ENCODE measurements at places on chromosomes 16 and 17.

DNA sequence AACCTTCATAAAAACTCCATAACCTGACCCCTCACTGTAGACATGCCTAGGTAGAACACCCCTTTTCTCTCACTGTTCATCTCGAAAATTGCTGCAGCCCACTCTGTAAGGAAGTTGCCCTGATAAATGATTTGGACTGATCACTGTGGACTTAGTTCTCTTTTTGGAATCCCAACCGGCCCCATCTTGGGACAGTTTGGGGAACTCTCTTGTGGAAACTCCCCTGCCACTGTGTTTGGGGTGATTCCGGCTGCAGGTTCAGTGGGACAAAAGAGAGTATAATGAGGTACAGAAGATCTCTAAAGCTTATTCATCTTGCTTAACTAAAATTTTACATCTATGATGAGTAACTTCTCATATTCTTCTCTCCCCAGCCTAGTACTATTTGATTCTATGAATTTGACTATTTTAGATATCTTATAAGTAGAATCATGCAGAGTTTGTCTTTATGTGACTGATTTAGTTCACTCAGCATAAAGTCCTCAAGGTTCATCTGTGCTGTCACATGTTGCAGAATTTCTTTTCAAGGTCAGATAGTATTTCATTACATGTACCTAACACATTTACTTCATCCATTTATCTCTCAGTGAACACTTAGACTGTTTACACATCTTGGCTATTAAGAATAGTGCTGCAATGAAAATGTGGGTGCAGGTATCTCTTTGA is 84.9 kb downstream of the ABCA8 start:
- no peak for DNase-seq

DNA sequence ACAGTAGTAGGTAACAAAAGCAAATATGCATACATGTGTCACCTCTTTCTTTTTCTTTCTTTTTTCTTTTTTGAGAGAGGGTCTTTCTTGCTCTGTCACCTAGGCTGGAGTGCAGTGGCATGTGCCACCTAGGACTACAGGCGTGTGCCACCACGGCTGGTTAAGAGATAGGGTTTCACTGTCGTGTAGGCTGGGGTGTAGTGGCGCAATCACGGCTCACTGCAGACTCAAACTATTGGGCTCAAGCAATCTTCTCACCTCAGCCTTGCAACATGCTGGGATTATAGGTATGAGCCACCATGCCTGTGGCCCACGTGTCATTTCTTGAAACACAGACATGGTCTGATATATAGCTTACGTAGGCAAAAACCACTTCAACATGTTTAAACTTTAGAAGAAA is 397.7 kb upstream of the PMFBP1 start:
- DNase-seq, result no peak

DNA sequence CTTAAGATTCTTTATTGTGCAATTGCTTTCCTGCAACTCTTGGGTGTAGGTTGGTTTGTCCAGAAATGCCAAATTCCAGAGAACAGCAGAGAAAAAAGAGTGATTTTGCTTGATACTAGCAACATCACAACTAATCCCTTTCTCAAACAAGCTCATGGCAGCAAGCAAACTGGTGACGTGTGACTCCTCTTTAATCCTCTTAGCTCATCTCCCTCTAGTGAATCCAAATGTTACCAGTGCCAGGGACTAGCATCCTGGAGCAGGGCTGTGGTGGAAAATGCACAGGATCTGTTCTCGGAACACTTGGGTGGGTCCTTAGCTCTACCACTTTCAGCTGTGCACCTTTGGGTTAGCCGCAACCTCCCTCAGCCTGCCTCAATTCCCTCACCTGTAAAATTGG is 204.0 kb upstream of the CCL2 start:
- DNase-seq, result no peak

GRCh38 chr17:69367298-69367697 is 40.4 kb upstream of the ABCA5 start:
- no peak for DNase-seq

DNA sequence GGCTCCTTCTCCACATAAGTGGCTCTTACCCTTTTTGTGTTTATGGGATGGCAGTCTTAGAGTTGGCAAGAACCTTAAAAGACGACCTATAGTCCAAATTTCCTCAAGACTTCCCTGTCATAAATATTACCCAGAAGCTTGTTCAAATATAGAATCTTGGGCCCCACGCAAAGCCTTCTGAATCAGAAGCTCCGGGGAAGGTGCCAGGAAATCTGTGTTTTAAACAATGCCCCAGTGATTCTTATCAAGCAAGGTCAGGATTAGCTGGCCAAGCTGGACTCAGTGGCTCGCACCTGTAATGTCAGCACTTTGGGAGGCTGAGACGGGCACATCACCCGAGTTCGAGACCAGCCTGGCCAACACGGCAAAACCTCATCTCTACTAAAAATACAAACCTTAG is 85.7 kb downstream of the TIMM22 start:
- no peak for DNase-seq

All from stimulated activated CD8-positive, alpha-beta memory T cell treated with anti-CD3 and anti-CD28 coated beads, Interleukin-7, amount 100 ng/mL, for 1 hour (primary cell).